ENCODE measurements at places on chromosomes 12 and 14. TPM values are rescaled to one million over a fixed set of nuclear protein-coding genes. Genes with fewer than 3 reads are reported as not detected.

Gene KRT71
- not detected for total RNA-seq

Gene DDN
- 0.22 TPM for total RNA-seq

Gene PIANP
- 0.14 TPM for total RNA-seq

Gene KRT77
- not detected for total RNA-seq

Gene TAC3
- total RNA-seq, result not detected

Gene DYRK2
- 11.0 TPM for total RNA-seq

Gene ANG
- 6.2 TPM for total RNA-seq

Gene SLC5A8
- not detected for total RNA-seq

Gene ACACB
- total RNA-seq, result 3.9 TPM

Gene UNC79
- not detected for total RNA-seq
